ENCODE measurements at places on chromosomes 5 and 9. TPM values are rescaled to one million over a fixed set of nuclear protein-coding genes. Genes with fewer than 3 reads are reported as not detected.

DNA sequence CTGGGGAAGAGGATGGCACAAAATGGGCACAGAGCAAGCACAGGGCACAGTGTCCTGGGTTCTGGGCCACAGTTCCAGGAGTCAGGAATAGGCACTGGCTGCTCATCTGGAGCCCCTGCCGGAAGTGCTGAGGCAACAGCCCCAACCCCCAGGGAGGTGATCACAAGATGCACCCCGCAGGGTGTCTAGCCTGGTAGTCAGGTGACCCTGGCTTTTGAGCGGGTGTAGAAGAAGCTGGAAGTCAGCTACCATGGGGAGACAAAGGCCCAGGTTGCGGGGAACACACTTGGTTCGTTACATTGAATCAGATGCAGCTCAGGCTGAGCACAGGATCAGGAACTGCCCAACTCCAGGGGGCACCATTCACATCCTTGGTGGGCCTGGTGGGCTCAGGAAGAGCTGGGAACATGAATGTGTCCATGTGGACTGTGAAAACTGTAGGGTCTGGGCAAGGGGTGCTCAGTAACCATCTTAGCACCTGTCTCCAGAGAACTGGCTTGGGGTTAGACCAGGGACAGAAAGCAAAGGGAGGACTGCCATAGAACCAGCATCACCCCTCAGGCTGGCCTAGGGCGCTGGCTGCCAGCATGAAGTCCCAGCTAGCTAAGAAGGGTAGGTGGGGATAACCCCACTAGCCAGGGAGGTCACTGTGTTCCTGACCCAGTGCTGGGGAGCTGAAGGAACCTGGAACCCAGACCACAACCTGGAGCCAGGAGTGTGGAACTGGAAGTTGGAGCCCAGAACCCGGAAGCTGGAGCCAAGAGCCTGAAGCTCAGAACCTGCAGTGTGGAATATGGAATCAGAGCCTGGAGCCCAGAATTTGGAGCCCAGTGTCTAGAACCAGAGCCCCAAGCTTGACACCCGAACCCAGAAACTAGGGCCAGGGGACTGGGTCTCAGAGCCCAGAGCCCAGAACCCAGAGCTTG, 6.1 kb upstream of the SLC34A1 start:
- no peaks in the 10 kb centered on the region for H3K36me3 ChIP-seq
- DNase-seq, result no peak
- H3K4me3 ChIP-seq, result no peak overlapping the region
- no peaks in the 10 kb centered on the region for H3K27me3 ChIP-seq
- H3K4me1 ChIP-seq, result peaks cover 3% of the 10 kb centered on the region

GRCh38 chr9:138064547-138064946, 187.0 kb downstream of the CACNA1B start:
- no peak overlapping the region for H3K27ac ChIP-seq
- H3K27me3 ChIP-seq, result no peaks in the 10 kb centered on the region
- no peaks in the 10 kb centered on the region for H3K4me1 ChIP-seq
- DNase-seq, result no peak
- no peaks in the 10 kb centered on the region for H3K36me3 ChIP-seq
- no peak overlapping the region for H3K4me3 ChIP-seq

DNA sequence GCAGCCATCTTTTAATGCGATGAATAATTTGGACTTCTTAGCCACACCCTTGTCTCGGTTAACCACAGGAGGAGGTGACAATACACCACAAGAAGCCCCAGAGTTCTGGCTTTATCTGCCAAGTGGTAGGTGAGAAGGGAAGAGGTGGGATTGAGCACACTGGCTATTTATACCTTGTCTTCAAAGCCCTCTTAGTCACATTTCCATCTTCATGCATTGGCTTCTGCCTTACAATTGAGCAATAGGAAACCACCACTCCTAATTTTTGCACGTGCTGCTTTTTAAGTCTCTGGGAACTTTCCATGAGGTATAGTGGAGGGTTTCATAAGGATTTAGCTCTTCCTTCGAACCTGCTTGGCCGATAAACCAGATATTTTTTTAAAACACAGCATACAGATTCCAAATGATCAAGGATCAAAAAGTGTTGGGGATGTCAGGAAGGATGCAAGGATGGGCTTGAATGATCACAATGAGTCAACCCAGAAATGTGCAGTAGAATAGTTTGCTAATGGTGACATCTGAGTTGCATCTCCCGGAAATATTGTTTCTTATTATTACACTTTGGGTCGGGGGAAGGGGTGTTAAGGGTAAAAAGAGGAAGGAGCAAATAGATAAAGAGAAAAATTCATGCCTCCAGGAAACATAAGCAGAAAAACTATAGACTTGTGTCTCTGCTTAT, 25.5 kb downstream of the PLAC8L1 start:
- H3K27ac ChIP-seq, result no peak overlapping the region
- H3K36me3 ChIP-seq, result no peaks in the 10 kb centered on the region
- DNase-seq, result peak; percentile 12

DNA sequence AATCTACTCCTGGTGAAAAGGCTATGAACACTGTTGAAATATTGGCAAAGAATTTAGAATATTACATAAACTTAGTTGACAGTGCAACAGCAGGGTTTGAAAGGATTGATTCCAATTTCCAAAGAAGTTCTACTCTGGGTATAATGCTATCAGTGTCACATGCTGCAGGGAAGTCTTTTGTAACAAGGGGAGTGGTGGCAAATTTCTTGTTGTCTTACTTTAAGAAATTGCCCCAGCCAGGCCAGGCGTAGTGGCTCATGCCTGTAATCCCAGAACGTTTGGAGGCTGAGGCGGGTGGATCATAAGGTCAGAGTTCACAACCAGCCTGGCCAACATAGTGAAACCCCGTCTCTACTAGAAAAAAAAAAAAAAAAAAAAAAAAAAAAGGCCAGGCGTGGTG, 86.3 kb upstream of the OTULINL start:
- H3K4me1 ChIP-seq, result no peaks in the 10 kb centered on the region
- no peak overlapping the region for H3K27ac ChIP-seq
- no peak overlapping the region for H3K4me3 ChIP-seq
- H3K27me3 ChIP-seq, result no peaks in the 10 kb centered on the region
- peaks cover 11% of the 10 kb centered on the region for H3K36me3 ChIP-seq

GRCh38 chr5:82165740-82166530, 112.2 kb downstream of the RPS23 start:
- H3K36me3 ChIP-seq, result no peaks in the 10 kb centered on the region
- DNase-seq, result peak; percentile 59
- no peak overlapping the region for H3K27ac ChIP-seq
- no peaks in the 10 kb centered on the region for H3K4me1 ChIP-seq
- no peak overlapping the region for H3K4me3 ChIP-seq

DNA sequence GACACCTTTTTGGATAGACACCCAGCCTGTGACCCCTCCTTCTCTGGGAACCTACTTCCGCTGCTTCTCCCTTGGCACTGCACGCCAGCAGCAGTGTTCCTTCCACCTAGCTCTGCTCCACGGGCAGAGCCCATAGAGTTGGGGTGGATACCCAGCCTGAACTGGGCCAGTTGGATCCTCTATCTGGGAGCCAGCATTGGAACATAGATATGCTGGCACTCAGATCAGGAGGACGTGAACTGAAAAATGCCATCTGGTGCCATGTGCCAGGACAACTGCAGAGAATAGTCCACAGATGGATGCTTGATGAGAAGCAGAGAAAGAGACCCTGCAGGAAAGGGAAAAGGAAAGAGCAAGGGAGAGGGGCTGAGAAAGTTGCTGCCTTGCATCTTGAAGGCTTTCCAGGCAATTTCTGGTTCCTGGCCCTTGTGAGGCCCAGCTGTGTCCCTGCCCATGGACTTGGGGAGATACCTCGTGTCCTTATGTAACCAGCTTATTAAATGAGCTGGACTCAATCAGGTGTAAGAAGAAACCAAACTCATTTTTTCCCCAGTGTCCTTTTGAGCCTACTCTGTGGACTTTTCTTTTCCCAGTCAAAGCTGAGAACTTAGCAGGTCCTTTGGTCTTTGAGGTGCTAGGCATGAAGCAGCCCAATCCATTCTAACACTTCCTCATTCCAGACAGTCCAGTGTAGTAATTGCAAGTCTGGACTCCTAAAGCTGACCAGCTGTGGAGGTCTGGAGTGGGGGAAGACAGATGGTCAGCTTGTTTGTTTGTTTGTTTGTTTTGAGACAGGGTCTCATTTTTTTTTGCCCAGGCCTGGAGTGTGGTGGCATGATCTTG, 39.1 kb downstream of the ANGPTL2 start:
- no peaks in the 10 kb centered on the region for H3K27me3 ChIP-seq
- H3K36me3 ChIP-seq, result no peaks in the 10 kb centered on the region
- no peaks in the 10 kb centered on the region for H3K4me1 ChIP-seq

DNA sequence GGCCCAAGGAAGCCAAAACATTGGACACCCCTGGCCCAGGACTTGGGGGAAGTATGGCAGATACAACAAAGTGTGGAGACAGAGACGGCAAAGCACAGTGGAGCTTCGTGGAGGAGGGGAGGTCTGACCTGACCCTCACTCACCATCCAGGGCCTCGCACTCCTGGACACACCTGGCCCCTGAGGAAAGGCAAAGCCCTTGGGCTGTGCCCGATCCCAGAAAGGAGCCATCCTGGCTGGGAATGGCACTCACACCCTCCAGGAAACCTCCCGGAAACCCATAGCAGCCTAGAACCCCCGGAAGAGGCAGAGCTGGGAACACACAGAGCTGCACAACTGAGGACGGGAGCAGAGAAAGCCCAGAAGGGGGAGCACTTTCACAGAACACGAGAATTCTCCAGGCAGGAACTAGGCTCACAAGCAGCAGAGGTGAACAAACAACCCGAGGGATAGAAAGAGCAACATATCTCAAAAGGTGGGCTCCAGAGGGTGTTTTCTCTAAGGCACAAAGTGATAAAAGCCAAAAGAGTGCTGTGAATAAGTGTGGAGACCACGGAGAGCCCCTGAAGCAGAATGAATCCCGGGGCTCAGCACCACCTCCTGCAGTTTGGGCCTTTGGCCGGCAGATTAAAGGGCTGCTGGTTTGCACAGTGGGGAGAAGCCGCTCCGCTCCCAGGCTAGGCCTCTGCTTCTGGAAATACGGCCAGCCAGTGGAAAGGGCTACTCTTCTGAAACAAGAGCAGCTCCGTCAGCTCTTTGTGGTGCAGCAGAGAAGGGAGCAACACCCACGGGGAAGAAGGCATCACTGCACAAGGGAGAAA, 108.2 kb downstream of the UBE2R2 start:
- no peaks in the 10 kb centered on the region for H3K4me1 ChIP-seq
- H3K27ac ChIP-seq, result peak overlapping the region; percentile 2
- H3K27me3 ChIP-seq, result no peaks in the 10 kb centered on the region
- H3K36me3 ChIP-seq, result peaks cover 38% of the 10 kb centered on the region
- DNase-seq, result peak; percentile 16

GRCh38 chr5:54745599-54745998, 228.0 kb downstream of the SNX18 start:
- H3K36me3 ChIP-seq, result no peaks in the 10 kb centered on the region
- H3K27me3 ChIP-seq, result no peaks in the 10 kb centered on the region
- 0 out of 2 replicates have a peak, but pooled peaks cover 3% of the 10 kb centered on the region for H3K4me1 ChIP-seq
- no peak overlapping the region for H3K27ac ChIP-seq
- DNase-seq, result no peak

GRCh38 chr9:3137347-3137695, 293.4 kb upstream of the PUM3 start:
- no peak for DNase-seq
- H3K4me3 ChIP-seq, result no peak overlapping the region
- H3K4me1 ChIP-seq, result no peaks in the 10 kb centered on the region
- H3K36me3 ChIP-seq, result no peaks in the 10 kb centered on the region

GRCh38 chr5:168801567-168801966, 222.4 kb upstream of the PANK3 start:
- no peaks in the 10 kb centered on the region for H3K36me3 ChIP-seq
- DNase-seq, result no peak
- H3K4me3 ChIP-seq, result no peak overlapping the region
- H3K27me3 ChIP-seq, result peaks cover 88% of the 10 kb centered on the region
- no peaks in the 10 kb centered on the region for H3K4me1 ChIP-seq

GRCh38 chr5:59767211-59767605, 126.3 kb downstream of the PDE4D start:
- no peak overlapping the region for H3K4me3 ChIP-seq
- no peak overlapping the region for H3K27ac ChIP-seq
- DNase-seq, result no peak
- H3K27me3 ChIP-seq, result peaks cover 32% of the 10 kb centered on the region
- no peaks in the 10 kb centered on the region for H3K36me3 ChIP-seq

DNA sequence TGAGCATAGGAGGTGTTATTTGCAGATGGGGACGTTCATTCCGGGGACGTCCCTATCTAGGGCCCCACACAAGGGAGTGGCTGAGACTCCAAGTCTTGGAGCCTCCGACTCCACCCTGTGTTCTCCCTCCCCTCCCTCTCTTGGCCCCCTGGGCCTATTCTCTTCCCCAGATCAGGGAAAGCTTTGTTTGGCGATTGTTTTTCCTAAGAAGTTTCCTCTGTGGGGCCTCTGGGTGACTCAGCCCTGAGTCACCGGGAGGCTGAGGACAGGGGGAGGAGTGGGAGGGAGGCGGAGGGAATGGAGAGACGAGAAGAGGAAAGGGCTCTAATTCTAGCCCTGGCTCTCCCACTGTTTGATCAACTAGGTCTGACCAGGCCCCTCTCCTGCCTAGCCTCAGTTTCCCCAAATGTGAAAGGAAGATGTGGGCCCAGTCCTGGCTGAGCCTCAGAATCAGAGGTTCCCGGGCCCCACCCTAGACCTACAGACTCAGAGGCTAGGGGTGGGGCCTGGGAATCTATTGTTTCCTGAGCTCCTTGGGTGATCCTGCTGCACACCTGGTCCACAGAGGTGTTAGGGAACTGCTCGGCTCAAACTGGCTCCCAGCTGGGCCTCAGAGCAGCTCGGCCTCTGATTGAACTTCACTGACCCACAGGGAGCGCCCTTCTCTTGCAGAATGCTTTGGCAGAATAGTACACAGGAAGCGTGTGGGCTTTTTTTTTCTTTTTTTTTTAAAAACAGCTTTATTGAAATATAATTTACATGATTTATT, 19.2 kb downstream of the GSN start:
- no peaks in the 10 kb centered on the region for H3K27me3 ChIP-seq
- H3K4me1 ChIP-seq, result peaks cover 77% of the 10 kb centered on the region
- H3K4me3 ChIP-seq, result peak overlapping the region; percentile 52
- DNase-seq, result peak; percentile 98
- H3K36me3 ChIP-seq, result no peaks in the 10 kb centered on the region

DNA sequence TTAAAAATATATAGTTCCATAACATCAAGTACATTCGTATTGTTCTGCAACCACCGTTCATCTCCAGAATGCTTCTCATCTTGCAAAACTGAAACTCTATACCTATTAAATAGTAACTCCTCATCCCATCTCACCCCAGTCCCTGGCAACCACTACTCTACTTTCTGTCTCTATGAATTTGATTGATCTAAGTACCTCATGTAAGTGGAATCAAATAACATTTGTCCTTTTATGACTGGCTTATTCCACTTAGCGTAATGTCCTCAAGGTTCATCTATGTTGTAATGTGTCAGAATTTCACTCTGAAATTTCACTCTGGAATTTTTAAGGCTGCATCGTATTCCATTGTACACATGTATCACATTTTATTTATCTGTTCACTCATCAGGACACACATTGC, 132.1 kb upstream of the RUSC2 start:
- no peaks in the 10 kb centered on the region for H3K4me1 ChIP-seq
- no peaks in the 10 kb centered on the region for H3K27me3 ChIP-seq
- DNase-seq, result no peak
- no peak overlapping the region for H3K4me3 ChIP-seq
- H3K27ac ChIP-seq, result no peak overlapping the region

- no peak for DNase-seq
- H3K4me3 ChIP-seq, result no peak overlapping the region
- no peaks in the 10 kb centered on the region for H3K36me3 ChIP-seq
- no peak overlapping the region for H3K27ac ChIP-seq
- peaks cover 24% of the 10 kb centered on the region for H3K4me1 ChIP-seq
- peaks cover 57% of the 10 kb centered on the region for H3K27me3 ChIP-seq
Measured at GRCh38 chr5:173767574-173768266, 120.4 kb upstream of the CPEB4 start.

Gene PTPN3
- 20.8 TPM for total RNA-seq

Gene IZUMO3
- total RNA-seq, result not detected
